ENCODE measurements at places on chromosomes 6 and 20. TPM values are rescaled to one million over a fixed set of nuclear protein-coding genes. Genes with fewer than 3 reads are reported as not detected.

The FAM210B gene
- 15.7 TPM for total RNA-seq

The CYP39A1 gene
- 1.8 TPM for total RNA-seq

The RAB44 gene
- not detected for total RNA-seq

The RUNX2 gene
- 1.7 TPM for total RNA-seq

The SCRT2 gene
- total RNA-seq, result 0.31 TPM

The TCP11 gene
- total RNA-seq, result 0.62 TPM

The MOCS3 gene
- total RNA-seq, result 9.4 TPM

The TTK gene
- total RNA-seq, result 79.6 TPM

The STK4 gene
- 37.7 TPM for total RNA-seq

The UNC5CL gene
- total RNA-seq, result 1.2 TPM

The PTGIS gene
- total RNA-seq, result 29.0 TPM

The RBBP8NL gene
- 0.66 TPM for total RNA-seq

DNA sequence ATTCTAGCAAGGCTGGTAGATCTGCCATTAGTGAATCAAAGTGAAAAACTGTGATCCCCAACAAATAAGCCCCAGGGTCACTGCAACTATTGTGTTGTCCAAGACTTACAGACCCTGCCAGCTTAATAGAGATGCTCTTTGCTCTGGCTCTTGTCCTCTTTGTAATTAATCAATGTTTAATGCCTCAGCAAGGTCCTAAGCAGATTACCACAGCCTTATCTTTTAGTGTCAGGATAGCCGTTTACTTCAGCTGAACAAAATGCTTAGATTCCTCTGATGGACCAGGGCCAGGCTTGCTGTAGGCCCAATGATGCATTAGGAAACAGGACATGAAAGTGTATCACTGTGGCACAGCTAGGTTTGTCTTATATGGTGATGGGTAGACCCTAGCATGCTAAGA is 353.3 kb downstream of the HACE1 start:
- no peak for DNase-seq
- no peaks in the 10 kb centered on the region for H3K4me1 ChIP-seq
- H3K4me3 ChIP-seq, result no peak overlapping the region
- no peak overlapping the region for H3K27ac ChIP-seq
- H3K27me3 ChIP-seq, result no peaks in the 10 kb centered on the region
- H3K36me3 ChIP-seq, result no peaks in the 10 kb centered on the region

DNA sequence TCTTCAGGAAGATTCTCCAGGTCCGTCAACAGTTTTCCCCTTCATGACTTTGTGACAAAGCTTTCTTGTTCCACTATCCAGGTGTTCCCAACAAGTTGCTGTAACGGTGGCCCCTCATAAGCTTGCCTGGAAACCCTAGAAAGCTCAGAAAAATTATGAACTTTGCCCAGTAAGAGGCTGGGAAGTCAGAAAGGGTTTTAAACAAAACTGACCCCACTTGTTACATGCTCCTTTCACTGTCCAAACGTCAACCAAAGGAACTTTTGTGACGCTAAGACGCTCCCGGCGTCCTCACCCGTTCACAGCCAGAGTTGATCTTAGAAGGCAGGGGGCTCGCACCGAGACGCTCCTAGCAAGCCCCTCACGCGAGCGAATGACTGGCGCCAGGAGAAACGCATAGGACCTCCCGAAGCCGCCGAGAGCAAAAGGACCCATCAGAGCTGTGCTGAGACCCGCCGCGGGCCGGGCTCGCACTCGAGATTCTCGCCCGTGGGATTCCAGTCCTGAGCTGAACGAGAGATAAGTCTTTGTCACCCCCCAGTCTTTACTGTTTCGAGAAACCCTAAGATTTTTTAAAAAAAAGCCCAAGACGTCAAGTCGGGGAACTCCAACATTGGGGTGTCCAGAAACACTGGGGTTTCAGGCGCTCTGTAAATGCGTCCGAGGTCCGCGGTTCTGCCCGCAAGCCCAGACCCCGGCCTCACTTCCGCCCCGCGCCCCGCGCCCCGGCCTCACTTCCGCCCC is 544 bp upstream of the ACAT2 start:
- peak overlapping the region; percentile 88 for H3K4me3 ChIP-seq
- DNase-seq, result peak; percentile 44
- H3K27me3 ChIP-seq, result no peaks in the 10 kb centered on the region
- peaks cover 33% of the 10 kb centered on the region for H3K36me3 ChIP-seq

DNA sequence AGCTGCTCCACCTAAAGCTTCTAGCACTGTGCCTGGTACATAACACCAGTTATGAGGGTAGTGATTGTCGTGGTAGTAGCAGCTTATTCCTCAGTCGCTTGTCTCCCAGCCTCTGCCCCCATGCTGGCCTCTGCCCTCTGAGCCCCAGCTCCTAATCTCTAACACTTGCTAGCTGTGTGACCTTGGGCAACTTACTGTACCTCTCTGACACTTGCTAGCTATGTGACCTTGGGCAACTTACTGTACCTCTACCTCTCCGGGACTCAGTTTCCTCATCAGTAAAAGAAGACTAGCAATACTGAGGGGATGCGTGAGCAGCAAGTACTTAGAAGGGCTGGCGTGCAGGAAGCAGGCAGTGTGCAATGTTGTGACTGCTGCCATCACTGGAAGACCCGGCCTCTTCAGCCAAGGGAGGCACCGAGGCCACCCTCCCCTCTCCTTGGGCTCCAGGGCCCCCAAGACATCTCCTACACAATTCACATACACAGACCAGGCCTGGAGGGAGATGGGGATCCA is 9.9 kb downstream of the MDFI start:
- H3K27me3 ChIP-seq, result 0 out of 2 replicates have a peak, but pooled peaks cover 6% of the 10 kb centered on the region
- H3K36me3 ChIP-seq, result no peaks in the 10 kb centered on the region
- no peak overlapping the region for H3K4me3 ChIP-seq
- no peak overlapping the region for H3K27ac ChIP-seq
- H3K4me1 ChIP-seq, result peaks cover 26% of the 10 kb centered on the region

- H3K4me3 ChIP-seq, result no peak overlapping the region
- no peak overlapping the region for H3K27ac ChIP-seq
- H3K36me3 ChIP-seq, result no peaks in the 10 kb centered on the region
- H3K27me3 ChIP-seq, result no peaks in the 10 kb centered on the region
- no peak for DNase-seq
These were observed 93.9 kb downstream of the BFSP1 start for GRCh38 chr20:17437251-17437650.

- DNase-seq, result peak; percentile 82
- H3K27me3 ChIP-seq, result no peaks in the 10 kb centered on the region
- no peak overlapping the region for H3K27ac ChIP-seq
- no peaks in the 10 kb centered on the region for H3K36me3 ChIP-seq
These were observed 642.1 kb downstream of the EPHA7 start for GRCh38 chr6:92777146-92777740.

DNA sequence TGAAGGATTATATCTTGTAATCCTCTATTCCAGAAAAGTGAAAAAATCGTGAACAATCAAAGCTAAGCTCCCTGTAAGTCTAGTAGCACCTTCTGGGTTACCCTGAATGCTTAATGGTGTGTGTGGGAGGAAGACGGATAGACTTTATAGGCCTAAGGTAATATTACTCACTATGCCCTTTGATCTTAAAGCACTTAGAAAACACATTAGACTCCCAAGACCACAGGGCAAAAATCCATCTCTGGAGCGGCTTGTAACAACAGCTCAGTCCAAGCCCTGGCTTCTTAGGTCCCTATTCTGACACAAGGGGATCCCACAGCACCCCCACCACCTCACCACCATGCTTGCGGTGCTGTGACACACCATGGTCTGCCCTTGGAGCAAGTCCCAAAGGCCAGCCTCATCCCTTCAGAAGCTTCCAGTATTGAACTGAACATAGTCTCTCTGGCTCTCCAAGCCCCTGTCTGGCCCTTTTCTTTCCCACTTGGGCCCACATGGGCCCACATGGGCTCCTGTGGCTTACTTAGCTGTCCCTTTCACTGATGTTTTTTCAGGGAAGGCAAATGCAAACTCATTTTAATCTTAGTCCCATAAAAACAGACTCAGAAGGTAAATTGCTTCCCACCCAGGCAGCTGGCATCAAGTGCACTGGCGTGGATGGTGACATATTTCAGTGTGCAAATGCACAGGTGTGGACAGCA is 28.3 kb downstream of the C6orf132 start:
- H3K4me1 ChIP-seq, result no peaks in the 10 kb centered on the region
- DNase-seq, result no peak

DNA sequence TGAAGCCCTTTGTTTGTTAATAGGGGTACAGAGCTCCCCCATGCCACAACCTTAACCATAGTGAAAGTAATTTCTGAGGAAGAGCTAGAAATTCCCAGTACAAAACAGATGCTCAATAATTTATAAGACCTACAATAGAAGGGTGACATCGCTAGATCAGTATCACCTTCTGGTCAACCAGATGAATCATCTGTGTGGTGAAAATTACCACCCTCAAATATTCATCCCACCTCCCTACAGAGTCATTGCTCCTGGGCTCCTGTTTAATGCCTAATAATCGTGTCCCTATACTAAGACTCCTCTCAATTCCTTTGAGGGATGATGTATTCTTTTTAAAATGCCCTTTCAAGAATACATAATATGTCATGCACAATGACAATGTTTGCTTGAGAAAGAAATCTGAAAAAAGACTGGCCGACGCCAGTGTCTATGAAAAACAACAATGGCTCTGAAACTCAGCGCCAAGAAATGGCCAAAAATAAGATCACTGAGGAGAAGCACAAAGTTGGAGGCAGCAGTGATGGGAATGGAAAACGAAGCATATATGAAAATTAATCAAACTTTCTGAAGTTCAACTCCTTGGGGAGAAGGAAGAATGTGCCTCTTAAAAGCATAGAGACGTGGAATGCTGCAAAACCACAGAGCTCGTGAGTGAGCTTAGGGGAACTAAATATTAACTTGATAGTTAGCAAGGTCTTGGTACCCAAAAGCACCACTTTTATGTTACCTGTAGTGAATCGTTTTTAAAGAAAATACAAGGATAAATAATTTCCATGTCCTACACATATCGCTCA is 11.0 kb upstream of the ADGRF5 start:
- H3K4me1 ChIP-seq, result no peaks in the 10 kb centered on the region
- H3K4me3 ChIP-seq, result no peak overlapping the region
- DNase-seq, result no peak
- H3K36me3 ChIP-seq, result no peaks in the 10 kb centered on the region
- no peak overlapping the region for H3K27ac ChIP-seq

DNA sequence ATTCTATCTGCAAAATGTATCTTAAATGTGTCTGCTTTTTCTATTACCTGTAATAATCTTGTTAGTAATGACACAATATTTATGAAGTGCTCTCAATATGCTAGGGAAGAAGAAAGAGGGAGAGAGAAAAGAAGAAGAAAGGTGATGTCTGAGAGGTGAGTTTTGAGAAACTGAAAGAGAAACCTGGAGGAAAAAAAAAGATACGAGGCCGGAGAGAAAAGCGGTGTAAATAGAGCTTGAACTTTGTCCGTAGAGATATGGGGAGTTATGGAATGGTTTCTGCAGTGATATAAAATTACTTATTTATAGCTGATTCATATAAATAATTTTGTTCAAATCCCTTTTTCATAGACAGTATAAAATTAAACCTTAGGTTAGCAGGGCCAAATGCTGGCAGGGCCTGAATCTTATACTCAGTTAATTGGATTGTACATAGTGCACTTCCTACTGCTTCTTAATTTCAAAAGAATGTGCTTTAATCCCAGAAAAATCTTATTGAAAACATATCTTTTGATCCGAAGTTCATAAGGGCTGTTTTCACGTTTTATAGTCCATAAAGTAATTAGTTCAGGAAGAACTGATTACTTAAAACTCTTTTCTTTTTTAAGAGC is 43.0 kb downstream of the MYB start:
- H3K36me3 ChIP-seq, result no peaks in the 10 kb centered on the region
- H3K27me3 ChIP-seq, result no peaks in the 10 kb centered on the region
- DNase-seq, result no peak

GRCh38 chr20:7269452-7269851 is 502.0 kb downstream of the BMP2 start:
- no peaks in the 10 kb centered on the region for H3K4me1 ChIP-seq
- H3K36me3 ChIP-seq, result no peaks in the 10 kb centered on the region
- no peak overlapping the region for H3K4me3 ChIP-seq
- DNase-seq, result no peak
- H3K27me3 ChIP-seq, result no peaks in the 10 kb centered on the region

DNA sequence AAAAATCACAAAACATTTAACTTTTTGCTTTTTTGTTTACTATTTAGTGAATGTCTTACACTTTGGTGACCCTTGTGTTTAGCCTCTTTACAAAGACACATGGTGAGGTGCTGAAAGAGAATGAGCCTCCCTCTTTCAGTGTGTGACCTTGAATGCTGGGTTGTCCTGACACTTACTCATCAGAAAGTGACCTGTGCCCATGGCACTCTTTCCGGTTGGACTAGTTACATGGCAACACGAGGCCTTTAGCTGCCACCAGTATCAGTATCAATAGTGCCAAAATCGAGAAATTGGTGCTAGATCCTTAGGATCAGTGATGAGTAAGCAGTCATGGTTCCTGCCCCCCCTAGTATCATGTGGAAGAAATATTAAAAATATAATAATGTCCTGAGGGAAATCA is 1.7 kb upstream of the RPL7L1 start:
- peaks cover 20% of the 10 kb centered on the region for H3K36me3 ChIP-seq
- DNase-seq, result no peak
- no peaks in the 10 kb centered on the region for H3K27me3 ChIP-seq
- peaks cover 9% of the 10 kb centered on the region for H3K4me1 ChIP-seq
- no peak overlapping the region for H3K4me3 ChIP-seq
- no peak overlapping the region for H3K27ac ChIP-seq

DNA sequence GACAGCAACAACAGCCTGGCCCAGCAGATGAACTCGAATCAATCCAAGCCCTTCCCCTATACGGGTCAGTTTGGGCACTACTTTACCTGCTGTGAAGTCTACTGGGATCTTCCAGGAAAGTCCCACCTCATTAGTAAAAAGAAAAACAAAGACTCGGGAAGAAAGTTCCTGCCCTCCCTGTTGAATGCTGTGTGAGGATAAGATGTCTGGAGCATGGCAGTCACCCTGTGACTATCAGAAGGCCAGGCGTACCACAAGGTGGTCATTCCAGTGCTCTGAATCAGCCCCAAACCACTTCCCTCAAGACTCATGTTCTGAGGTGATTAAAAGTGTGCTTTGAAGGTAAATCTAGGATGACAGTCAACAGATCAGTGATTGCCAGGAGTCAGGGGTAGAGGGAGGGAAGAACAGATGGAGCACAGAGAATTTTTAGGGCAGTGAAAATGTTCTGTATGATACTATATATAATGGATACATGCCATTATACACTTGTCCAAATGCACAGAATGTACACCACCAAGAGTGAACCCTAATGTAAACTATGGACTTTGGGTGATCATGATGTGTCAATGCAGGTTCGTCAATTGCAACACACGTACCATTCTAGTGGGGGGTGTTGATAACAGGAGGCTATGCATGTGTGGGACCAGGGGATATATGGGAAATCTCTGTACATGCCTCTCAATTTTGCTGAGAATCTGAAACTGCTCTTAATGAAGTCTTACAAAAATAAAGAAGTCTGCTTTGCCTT is 14.7 kb downstream of the FKBP1A start:
- peaks cover 14% of the 10 kb centered on the region for H3K4me1 ChIP-seq
- no peak overlapping the region for H3K4me3 ChIP-seq
- H3K27me3 ChIP-seq, result no peaks in the 10 kb centered on the region

DNA sequence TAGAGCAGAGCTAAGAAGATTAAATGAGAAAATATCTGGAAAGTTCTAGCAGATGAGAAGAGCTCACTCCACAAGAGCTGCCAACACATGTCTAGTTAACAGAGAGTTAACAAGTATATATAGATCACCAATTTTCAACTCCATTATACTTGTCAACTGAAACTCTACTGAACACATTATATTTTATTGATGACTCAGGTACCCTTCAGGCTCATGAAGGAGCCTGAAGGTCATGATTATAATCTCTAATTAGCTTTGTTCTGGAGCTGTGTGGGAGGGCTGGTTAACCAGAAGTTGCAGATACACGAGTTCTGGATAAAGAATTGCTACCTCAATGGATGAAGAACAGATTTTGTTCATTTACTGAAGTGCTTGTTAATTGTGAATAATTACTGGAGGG is 42.1 kb upstream of the PTPRT start:
- H3K27me3 ChIP-seq, result no peaks in the 10 kb centered on the region
- no peak overlapping the region for H3K4me3 ChIP-seq
- no peak overlapping the region for H3K27ac ChIP-seq
- H3K4me1 ChIP-seq, result no peaks in the 10 kb centered on the region

Data from GM23338 (cell line).